ENCODE measurements at places on chromosomes 16 and 17. TPM values are rescaled to one million over a fixed set of nuclear protein-coding genes. Genes with fewer than 3 reads are reported as not detected.

DNA sequence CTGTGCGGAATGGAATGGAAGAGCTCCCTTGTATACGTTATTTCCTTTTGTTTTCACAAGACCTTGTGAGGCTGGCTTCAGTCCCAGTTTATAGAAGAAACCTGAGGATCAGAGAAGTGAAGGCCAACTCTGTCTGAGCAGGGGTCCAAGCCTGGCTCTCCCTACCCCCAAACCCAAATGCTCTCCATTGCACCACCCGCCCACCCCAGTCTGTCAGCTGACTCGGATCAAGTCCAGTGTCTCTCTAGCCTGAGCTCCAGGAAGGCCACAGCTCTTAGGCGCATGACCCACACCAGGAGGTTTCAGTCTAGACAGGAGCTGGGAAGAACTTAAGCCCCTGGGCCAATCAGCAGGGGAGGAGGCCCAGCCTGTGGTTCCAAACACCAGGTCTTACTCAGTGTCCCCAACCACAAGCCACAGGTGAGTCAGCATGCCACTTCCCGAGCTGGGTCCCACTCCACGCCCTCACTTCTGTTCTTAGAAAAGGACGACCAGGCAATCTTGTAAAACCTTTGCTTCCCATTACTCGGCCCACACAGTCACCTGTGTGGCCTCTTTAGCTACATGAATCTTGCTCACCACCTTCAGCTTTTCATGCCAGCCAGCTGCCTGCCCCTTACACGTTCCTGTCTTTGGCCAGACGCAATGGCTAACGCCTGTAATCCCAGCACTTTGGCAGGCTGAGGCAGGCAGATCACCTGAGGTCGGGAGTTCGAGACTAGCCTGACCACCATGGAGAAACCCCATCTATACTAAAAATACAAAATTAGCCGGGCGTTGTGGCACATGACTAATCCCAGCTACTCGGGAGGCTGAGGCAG, 27.8 kb downstream of the TK2 start:
- H3K36me3 ChIP-seq: peaks cover 6% of the 10 kb centered on the region
- peak overlapping the region; percentile 49 for H3K4me3 ChIP-seq
- peaks cover 74% of the 10 kb centered on the region for H3K4me1 ChIP-seq
- peak; percentile 83 for DNase-seq
- peak overlapping the region; percentile 85 for H3K27ac ChIP-seq

DNA sequence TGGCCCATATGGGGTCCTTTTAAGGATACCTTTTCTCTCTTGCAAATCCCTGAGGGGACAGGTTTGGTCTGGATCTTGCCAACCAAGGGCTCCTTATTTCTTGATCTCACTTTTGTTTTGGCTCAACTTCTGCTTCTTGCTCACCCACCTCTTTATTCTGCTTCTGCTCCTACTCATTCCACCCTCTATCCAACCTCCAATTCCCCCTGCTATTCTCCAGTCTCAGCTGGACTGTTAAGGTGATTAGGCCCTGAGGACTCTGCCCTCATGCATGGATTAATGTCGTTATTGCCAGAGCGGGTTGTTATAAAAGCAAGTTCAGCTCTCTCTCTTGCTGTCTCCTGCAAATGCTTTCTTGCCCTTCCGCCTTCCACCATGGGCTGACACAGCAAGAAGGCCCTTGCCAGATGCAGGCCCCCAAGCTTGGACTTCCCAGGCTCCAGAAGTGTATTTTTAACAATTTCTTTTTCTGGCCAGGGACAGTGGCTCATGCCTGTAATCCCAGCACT, 29.8 kb downstream of the LAT start:
- no peaks in the 10 kb centered on the region for H3K27me3 ChIP-seq
- DNase-seq: no peak
- H3K36me3 ChIP-seq: no peaks in the 10 kb centered on the region
- peak overlapping the region; percentile 62 for H3K27ac ChIP-seq
- H3K4me3 ChIP-seq: no peak overlapping the region

DNA sequence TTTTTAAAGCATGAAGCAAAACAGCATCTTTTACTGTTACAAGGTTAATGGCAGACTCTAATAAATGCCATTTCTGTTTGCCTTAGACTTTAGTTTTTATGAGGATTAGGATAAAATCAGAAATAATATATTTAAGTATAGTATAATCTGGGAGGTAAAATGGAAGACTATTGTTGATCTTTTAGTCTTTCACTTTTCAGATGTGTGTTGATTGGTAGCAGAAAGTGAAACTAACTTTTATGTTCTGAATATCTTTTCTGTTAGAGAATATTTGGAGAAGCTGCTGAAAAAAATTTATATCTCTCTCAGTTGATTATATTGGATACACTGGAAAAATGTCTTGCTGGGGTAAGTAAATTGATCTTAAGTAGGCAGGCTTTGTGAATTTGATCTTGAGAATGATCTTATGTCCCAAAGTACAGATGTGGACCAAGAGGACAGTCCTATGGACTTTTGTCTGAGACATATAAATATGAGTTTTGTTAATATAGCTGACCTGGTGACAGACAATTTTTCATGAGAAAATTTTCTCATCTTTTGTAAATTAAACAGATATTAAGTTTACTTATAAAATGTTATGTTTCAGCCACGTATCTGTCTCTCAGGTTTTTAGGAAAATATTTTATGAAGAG, 64.1 kb downstream of the NF1 start:
- peaks cover 11% of the 10 kb centered on the region for H3K4me1 ChIP-seq
- H3K27ac ChIP-seq: peak overlapping the region; percentile 50
- peaks cover 17% of the 10 kb centered on the region for H3K36me3 ChIP-seq
- DNase-seq: no peak
- no peaks in the 10 kb centered on the region for H3K27me3 ChIP-seq

DNA sequence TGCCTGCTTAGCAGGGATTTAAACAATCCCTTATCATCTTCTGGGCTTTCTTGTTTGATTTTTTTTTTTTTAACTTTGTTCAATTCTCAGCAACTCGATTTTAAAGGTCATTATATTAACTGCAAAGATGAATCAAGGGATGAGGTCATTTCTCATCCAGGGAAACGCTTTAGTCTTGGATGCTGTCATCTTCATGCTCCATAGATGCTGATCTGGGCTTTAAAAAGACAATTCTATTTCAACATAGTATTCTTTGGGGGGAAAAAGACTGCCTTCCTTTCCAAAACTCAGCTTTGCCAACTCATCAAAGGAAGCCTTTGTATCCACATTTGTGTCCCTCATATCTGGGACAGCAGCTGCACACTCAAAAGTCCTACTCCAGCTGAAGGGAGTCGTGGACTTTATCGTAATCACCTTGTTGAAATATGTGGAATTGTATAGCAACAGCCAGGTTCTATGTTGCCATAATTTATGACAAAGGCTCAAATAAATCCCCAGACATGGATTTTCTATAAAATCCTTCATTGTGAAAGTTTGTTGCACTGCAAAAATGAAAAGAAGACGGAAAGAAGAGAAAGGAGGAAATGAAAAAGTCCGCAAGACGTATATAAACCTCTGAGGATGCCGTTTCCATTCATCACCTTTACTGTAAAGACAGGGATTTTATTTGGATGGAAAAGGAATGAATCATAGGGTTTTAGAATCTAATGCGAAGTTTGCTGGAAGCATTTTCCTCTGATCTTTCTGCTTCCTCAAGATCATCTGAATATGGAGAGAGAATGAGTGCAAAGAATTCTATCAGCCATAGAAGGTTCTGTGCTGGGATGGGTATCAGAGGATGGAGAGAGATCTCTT, 48.6 kb upstream of the XYLT1 start:
- H3K27ac ChIP-seq: no peak overlapping the region
- no peak overlapping the region for H3K4me3 ChIP-seq
- H3K4me1 ChIP-seq: no peaks in the 10 kb centered on the region
- DNase-seq: no peak

- H3K36me3 ChIP-seq: no peaks in the 10 kb centered on the region
- no peak overlapping the region for H3K27ac ChIP-seq
- DNase-seq: no peak
- peaks cover 13% of the 10 kb centered on the region for H3K27me3 ChIP-seq
Measured at GRCh38 chr17:64315032-64315490, 52.0 kb upstream of the TEX2 start.

MKS1 gene
- 20.5 TPM for total RNA-seq

GRCh38 chr17:6667516-6667915, 16.0 kb downstream of the C17orf100 start:
- no peak overlapping the region for H3K27ac ChIP-seq
- peaks cover 16% of the 10 kb centered on the region for H3K27me3 ChIP-seq
- peaks cover 8% of the 10 kb centered on the region for H3K4me1 ChIP-seq
- no peaks in the 10 kb centered on the region for H3K36me3 ChIP-seq
- no peak overlapping the region for H3K4me3 ChIP-seq

CDRT15L2 gene
- not detected for total RNA-seq

MAF gene
- total RNA-seq: 73.6 TPM

- H3K4me3 ChIP-seq: no peak overlapping the region
- no peaks in the 10 kb centered on the region for H3K36me3 ChIP-seq
- DNase-seq: no peak
- H3K27ac ChIP-seq: no peak overlapping the region
Measured at GRCh38 chr16:55294931-55295342, 29.1 kb upstream of the IRX6 start.

ZP2 gene
- total RNA-seq: not detected

ABI3 gene
- total RNA-seq: 28.5 TPM

MPP3 gene
- total RNA-seq: 0.21 TPM

- H3K4me3 ChIP-seq: no peak overlapping the region
- no peak overlapping the region for H3K27ac ChIP-seq
- peaks cover 52% of the 10 kb centered on the region for H3K36me3 ChIP-seq
- no peak for DNase-seq
- peaks cover 12% of the 10 kb centered on the region for H3K4me1 ChIP-seq
- H3K27me3 ChIP-seq: no peaks in the 10 kb centered on the region
Measured at GRCh38 chr17:78106211-78106610, 22.3 kb downstream of the TMC6 start.

EFCAB5 gene
- 0.94 TPM for total RNA-seq

DNA sequence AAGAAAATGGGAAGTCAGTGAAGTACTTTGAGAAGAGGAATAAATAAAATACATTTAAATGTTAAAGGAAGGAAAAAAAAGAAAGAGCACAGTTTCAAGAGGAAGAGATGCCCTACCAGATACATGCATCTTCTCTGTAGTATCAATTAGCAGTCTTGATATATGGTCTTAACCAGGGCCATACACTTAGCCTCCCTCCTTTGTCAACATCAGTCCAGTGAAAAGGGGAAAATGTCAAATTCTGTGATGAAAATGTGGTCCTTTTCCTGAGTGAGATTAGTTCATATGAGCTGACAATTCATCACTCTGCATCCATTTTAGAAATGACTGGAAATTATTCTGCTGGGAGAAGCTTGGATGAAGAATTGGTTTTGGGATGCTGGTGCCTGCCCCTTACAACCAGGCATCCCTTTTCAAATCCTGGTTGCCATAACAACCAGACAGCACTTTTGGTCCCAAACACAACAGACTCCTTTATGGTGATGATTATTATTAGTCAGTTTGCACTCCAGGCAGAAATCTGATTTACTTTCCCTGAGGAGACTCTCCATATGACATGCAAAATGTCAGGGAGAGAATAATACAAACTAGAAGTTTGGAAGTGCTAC, 933.6 kb upstream of the CDH8 start:
- no peak for DNase-seq
- H3K4me3 ChIP-seq: no peak overlapping the region
- H3K27ac ChIP-seq: no peak overlapping the region
- H3K4me1 ChIP-seq: no peaks in the 10 kb centered on the region
- no peaks in the 10 kb centered on the region for H3K36me3 ChIP-seq
- H3K27me3 ChIP-seq: no peaks in the 10 kb centered on the region

NPIPA2 gene
- 5.1 TPM for total RNA-seq

DNA sequence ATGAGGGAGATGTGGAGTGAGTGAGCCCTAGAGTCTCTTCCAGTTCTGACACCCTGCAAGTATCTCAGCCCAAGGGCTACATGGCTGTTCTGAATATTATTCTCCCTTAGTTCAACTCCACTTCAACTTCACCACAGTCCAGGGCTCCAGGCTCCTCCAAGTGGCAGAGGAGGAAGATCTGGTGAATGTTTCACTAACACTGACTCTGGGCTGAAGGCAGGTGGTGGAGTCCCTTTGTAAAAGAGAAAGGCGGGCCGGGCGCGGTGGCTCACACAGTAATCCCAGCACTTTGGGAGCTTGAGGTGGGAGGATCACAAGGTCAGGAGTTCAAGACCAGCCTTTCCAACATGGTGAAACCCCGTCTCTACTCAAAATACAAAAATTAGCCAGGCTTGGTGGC, 13.6 kb downstream of the CCDC92B start:
- no peaks in the 10 kb centered on the region for H3K36me3 ChIP-seq
- no peaks in the 10 kb centered on the region for H3K4me1 ChIP-seq
- no peak overlapping the region for H3K4me3 ChIP-seq
- no peak for DNase-seq

DNA sequence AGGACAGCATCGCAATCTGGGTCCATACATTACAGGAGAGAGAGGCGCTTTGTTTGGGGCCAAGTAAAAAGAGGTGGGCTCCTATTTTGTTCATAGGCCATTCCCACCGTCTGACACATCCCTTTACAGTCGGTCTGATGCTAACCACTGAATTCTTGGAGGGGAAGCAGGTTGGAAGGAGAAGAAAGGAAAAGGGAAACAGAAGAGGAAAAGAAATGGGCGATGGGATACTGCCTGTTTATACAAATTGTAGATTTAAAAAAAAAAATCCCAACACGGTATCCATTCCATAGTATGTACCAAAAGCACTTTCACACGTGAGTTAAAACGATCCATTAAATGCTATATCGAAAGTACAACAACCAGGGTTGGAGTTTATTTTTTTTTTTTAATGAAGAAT, 4.0 kb upstream of the ZFHX3 start:
- H3K4me3 ChIP-seq: no peak overlapping the region
- no peaks in the 10 kb centered on the region for H3K36me3 ChIP-seq
- peaks cover 45% of the 10 kb centered on the region for H3K27me3 ChIP-seq
- H3K4me1 ChIP-seq: peaks cover 5% of the 10 kb centered on the region

DNA sequence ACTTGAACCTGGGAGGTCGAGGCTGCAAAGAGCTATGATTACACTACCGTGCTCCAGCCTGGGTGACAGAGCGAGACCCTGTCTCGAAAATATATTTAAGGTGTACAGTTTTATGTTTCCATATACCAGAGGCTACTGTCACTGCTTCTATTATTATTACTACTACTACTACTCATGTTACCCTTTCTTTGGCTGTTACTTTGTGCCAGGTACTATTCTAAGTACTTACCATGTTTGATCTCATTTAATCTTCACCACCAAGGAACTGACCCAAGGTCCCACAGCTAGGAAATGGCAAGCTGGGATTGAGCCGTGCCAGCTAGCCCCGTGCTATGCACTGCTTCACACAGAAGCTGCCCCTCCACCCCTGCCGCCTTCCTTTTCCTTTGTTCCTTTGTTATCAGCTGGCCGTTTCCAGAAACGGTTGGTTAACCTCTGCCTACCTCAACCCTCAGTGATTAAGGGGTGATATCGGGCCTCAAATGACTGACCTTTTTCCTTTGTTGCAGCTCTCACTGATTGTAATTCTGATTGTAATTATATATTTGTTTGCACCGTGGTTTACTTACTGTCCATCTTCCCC, 78.4 kb downstream of the ABCC1 start:
- H3K4me1 ChIP-seq: peaks cover 45% of the 10 kb centered on the region
- peaks cover 69% of the 10 kb centered on the region for H3K36me3 ChIP-seq
- H3K27me3 ChIP-seq: no peaks in the 10 kb centered on the region
- no peak for DNase-seq
- H3K27ac ChIP-seq: no peak overlapping the region
